ENCODE measurements at places on chromosomes 5 and 9. TPM values are rescaled to one million over a fixed set of nuclear protein-coding genes. Genes with fewer than 3 reads are reported as not detected.

The DEPDC1B gene
- not detected for total RNA-seq

- DNase-seq = no peak
These were observed 24.0 kb downstream of the HSPA4 start for GRCh38 chr5:133075572-133076536.

DNA sequence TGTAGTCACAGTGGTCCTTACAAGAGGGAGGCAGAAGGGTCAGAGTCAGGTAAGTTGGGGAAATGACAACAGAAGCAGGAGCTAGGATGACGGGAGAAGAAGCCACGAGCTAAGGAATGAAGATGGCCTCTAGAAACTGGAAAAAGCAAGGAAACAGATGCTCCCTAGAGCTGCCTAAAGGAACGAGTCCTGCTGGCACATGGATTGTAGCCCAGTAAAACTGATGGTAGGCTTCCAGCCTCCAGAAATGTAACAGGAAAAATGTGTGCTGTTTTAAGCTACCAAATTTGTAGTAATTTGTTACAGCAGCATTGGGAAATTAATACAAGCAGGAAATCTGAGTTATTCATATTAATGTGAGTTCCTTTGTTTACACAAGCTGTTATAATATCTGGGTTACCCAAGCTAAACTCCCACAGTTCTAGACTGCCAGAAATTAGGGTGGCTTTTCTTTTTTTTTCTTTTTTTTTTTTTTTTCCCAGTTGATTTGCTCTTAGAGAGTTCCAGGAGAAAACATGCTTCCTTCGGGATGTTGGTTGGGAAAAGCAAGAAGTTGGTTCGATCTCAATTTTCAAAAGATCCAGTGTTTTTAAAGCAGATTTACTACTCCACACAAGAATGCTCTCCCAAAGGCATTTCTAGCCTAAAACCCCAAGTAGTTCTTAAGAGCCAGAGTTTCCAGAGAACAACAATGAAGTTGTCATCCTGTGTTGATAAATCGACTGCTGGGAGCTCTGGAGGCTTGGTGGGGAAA, 400.0 kb upstream of the SLC24A2 start:
- DNase-seq = no peak

- no peak for DNase-seq
These were observed 148.0 kb downstream of the MEF2C start for GRCh38 chr5:88734983-88735382.

- no peak for DNase-seq
These were observed 2.0 kb downstream of the PCDHGC3 start for GRCh38 chr5:141477815-141478214.

- DNase-seq = no peak
These were observed 710 bp upstream of the PIP5KL1 start for GRCh38 chr9:127931092-127931881.
